ENCODE measurements at places on chromosomes 12 and 14.

GRCh38 chr12:109518820-109519665 is 41.6 kb downstream of the UBE3B start:
- DNase-seq, result peak; percentile 77

- DNase-seq, result no peak
Observed at GRCh38 chr12:5439371-5439771, 7.5 kb downstream of the NTF3 start.

DNA sequence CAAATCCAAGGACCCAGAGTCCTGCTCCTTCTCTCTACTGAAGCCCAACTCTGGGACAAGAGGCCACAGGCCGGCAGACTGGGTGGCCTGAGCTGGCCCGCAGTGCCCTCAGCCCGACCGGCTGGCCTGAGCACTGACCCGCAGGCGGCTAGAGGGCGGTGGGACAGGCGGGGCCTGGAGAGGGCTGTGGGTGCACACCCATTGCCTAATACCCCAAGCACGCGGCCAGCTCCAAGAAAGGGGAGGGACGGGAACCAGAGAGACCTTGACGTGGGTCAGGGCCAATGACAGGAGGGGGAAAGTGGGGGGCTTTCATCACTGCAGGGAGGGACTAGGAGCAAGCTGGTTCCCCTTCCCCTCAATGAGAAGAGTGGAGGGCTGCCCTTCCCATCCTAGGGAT is 2.0 kb upstream of the WNT10B start:
- DNase-seq, result no peak

DNA sequence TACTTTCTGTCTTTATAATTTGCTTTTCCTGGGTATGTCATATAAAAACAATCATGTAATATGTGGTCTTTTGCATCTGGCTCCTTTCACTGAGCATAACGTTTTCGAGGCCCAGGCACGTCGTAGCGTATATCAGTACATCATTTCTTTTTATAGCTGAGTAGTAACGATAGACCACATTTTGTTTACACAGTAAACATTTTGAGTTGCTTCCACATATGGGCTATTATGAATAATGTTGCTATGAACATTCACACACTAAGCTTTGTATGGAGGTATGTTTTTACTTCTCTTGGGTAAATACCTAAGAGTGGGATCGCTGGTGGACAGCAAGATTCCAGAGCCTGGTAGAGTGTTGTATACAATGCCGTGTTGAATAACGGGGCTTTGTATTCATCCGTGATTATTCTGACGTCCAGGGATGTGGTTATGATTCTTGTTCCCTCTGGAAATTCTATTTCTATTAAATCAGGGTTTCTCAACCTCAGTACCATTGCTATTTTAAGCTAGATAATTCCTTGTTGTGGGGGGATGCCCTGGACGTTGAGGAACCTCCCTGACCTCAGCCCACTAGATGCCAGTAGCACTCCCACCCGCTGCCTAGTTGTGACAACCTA is 38.9 kb upstream of the CIT start:
- DNase-seq, result no peak

DNA sequence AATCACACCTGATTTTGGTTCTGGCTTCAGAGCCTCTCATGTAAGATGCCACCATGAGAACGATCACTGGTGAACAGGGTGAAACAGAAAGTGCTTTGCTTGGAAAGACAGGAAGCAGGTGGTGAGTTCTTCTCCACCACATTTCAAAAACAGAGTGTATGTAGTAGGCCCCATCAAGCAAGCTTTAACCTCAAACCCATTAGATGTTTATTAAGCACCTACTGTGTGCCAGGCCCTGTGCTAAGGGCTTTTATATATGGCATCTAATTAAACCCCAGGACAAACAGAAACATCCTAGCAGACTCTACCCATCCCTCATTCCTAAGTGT is 47.8 kb upstream of the MED13L start:
- DNase-seq, result no peak

GRCh38 chr14:30849354-30849753 is 25.0 kb upstream of the COCH start:
- no peak for DNase-seq

- peak; percentile 45 for DNase-seq
Observed at GRCh38 chr12:48937170-48937569, 11.9 kb upstream of the FKBP11 start.

GRCh38 chr12:115261691-115262398 is 577.9 kb upstream of the TBX3 start:
- no peak for DNase-seq

DNA sequence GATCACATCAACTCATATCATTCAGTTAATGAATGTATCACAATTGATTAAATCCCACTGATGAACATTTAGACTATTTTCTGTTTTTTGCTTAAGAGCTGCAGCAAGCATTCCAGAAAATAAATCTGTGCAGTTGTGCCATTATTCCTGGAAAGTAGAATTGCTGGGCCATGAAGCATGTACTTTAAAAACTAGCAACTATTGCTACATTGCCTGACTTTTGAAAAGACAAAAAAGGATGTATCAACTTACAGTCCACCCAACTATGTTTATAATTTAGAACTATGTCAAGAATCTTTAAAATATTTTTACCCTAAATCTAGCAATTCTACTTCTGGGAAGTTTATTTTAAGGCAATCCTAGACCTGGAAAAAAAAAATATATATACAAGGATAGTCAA is 33.4 kb upstream of the ERGIC2 start:
- DNase-seq, result no peak

GRCh38 chr12:84973026-84973425 is 60.4 kb upstream of the SLC6A15 start:
- no peak for DNase-seq

GRCh38 chr12:15883536-15883935 is 1.3 kb downstream of the STRAP start:
- no peak for DNase-seq

GRCh38 chr12:7711133-7711532 is at the start of gene DPPA3:
TSS of gene DPPA3 (plus strand) at chr12:7711433. CDS start at chr12:7711571, 138 bp downstream.
- no peak for DNase-seq

GRCh38 chr12:111249018-111249370 is 119.9 kb downstream of the PHETA1 start:
- DNase-seq, result no peak

GRCh38 chr14:68147303-68147702 is 327.7 kb downstream of the RAD51B start:
- no peak for DNase-seq

GRCh38 chr14:102474934-102475333 is 34.6 kb downstream of the ANKRD9 start:
- no peak for DNase-seq

GRCh38 chr14:30708157-30708556 is 86.0 kb downstream of the SCFD1 start:
- no peak for DNase-seq

GRCh38 chr14:56119201-56119981 is 1.2 kb downstream of the PELI2 start:
- DNase-seq, result peak; percentile 62

DNA sequence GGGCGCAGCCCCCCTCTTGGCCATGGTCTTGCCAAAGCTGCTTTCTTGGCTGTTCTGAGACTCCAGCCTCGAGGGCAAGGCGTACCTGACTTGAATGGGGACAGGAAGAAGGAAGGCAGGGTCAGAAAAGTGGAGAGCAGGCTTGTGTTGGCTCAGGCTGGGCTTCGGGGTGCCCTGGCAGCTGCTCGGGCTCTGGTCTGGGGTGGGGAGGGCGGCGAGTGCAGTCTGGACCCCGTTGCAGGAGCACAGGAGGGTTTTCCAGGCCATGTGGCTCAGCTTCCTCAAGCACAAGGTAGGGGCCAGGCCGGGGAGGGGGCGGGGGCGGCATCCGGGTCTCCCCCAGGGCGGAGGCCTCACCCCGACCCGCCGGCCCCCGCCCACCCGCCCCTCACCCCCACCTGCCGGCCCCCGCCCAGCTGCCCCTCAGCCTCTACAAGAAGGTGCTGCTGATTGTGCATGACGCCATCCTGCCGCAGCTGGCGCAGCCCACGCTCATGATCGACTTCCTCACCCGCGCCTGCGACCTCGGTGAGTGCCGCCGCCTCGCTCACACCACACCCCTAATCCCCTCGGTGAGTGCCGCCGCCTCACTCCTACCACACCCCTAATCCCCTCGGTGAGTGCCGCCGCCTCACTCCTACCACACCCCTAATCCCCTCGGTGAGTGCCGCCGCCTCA is 4.2 kb downstream of the NOC4L start:
- DNase-seq, result no peak

- DNase-seq, result no peak
Observed at GRCh38 chr12:5123921-5124320, 80.2 kb downstream of the KCNA5 start.

DNA sequence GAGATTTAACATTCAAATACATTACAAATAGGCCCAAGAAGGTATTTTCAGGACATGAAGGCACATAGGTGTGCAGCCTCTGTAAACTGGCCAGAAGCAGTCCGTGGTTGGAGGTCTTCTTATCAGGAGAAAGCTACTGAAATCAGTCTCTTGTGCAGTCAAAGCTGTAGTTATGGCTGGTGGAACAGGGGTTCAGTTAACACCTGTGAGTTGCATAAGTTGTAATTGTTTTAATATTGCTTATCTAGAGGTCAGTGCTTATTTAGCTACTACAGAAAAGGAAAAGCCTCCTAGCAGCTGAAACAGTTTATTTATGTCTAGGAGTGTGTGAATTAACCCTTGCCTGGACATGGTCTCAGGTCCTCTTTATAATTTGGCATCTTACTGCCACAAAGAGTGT is 377.6 kb upstream of the MDGA2 start:
- no peak for DNase-seq

- no peak for DNase-seq
Observed at GRCh38 chr14:71748196-71748595, 184.0 kb upstream of the RGS6 start.

Data from D341Med (cell line).